ENCODE measurements at places on chromosomes 13 and 19.

- DNase-seq, result no peak
Measured at GRCh38 chr19:49727217-49728030, 35.7 kb downstream of the TSKS start.

GRCh38 chr19:31518216-31519020 lies 169.2 kb upstream of the TSHZ3 start:
- DNase-seq, result no peak

- DNase-seq, result no peak
Measured at GRCh38 chr13:97174638-97175037, 47.5 kb upstream of the MBNL2 start.

DNA sequence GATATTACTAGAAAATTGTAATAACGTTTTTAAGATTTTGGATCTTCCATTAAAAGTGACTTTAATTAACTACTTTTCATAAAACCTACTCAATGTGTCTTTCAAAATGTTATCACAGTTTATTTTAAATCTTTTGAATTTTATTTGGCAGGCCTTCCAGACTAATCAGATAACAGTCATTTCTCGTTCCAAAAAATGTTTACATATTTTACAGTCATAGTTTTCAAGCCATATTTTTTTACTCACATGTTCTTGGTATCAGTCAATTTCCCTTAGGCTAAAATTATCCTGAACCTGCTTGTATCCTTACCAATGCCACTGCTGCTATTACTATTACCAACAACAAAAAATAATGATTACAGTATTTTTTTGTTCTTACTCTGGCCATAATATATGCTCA lies 1783.5 kb downstream of the SLITRK5 start:
- no peak for DNase-seq

DNA sequence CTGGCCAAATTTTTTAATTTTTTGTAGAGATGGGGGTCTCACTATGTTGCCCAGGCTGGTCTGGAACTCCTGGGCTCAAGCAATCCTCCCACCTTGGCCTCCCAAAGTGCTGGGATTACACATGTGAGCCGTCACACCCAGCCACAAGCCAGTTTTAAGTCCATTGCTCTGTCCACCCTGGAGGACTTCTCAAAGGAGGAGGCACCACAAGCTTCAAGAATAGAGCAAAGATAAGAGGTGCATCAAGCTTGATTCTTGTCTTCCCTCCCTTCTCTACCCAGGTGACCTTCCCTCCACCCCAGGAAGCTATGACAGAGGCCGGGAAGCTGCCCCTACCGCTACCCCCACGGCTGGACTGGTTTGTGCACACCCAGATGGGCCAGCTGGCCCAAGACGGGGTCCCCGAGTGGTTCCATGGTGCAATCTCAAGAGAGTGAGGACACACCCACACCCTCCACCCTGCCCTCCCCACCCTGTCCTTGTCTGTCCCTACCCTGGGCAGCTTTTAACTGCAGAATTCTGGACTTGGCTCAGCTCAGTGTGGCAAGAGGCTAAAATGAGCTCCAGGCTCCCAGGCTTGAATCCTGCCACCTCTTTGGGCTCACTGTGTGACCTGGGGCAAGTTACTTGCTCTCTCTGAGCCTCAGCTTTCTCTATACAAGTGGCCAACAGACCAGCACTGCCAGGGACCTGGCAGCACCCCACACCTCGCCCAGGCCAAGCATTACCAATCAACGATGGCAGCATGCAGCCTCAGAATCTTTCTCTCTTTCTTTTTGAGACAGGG lies 5.2 kb downstream of the HSH2D start:
- no peak for DNase-seq

Measured in activated gamma-delta T cell treated with anti-CD3 and anti-CD28 coated beads, Interleukin-2, amount 50 U/mL, for 16 hours (primary cell).